ENCODE measurements at places on chromosomes 2 and 18. TPM values are rescaled to one million over a fixed set of nuclear protein-coding genes. Genes with fewer than 3 reads are reported as not detected.

POTEI gene
- polyA plus RNA-seq, result not detected

GALNT13 gene
- not detected for polyA plus RNA-seq

IL36RN gene
- not detected for polyA plus RNA-seq

RBM44 gene
- 0.06 TPM for polyA plus RNA-seq

FAM110C gene
- polyA plus RNA-seq, result not detected

NXPH2 gene
- not detected for polyA plus RNA-seq

All from psoas muscle (tissue), 8 donors.